ENCODE measurements at places on chromosomes 13 and 19.
A peak's percentile ranks its signal among the peaks of the same experiment; 100 is the strongest.

GRCh38 chr13:66492479-66492878 lies 737.7 kb downstream of the PCDH9 start:
- DNase-seq: peak; percentile 1

DNA sequence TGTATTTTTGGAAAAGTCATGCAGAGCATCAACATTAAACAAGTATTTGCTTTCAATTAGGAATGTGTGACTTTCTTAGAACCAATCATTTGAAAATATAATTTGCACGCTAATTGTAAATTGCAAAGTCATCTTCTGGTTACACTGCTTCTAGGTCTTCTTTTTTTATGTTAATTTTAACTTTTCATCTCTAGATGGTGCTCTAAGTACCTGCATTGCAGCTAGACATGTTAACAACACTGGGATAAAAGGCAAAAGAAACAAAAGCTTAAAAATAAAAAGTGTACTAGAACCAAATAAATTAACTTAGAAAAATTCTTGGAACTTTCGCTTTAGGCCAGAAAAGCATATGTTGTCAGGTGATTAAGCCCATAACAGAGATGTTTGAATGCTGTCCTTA lies 2758.2 kb downstream of the PCDH9 start:
- DNase-seq: no peak

DNA sequence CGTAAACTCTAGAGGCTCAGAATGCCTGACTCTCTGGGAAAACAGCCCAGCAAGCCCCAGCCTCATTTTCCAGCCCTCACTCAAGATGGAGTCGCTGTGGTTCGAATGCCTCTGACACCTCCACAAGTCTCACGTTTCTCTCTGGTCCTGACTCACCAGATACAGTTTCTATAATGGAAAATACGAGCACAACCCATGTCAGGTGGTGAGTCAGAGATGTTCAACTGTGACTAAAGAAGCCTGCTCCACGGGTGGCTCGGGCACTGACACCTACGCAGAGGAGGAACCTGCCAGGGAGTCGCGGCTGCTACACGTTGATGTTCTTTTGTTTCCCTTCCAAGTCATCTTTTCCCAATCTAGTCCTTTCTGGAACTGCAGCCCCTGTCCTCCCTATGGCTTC lies 87.1 kb upstream of the STK24 start:
- no peak for DNase-seq

- DNase-seq: no peak
Observed at GRCh38 chr13:80083081-80083852, 257.7 kb downstream of the SPRY2 start.

DNA sequence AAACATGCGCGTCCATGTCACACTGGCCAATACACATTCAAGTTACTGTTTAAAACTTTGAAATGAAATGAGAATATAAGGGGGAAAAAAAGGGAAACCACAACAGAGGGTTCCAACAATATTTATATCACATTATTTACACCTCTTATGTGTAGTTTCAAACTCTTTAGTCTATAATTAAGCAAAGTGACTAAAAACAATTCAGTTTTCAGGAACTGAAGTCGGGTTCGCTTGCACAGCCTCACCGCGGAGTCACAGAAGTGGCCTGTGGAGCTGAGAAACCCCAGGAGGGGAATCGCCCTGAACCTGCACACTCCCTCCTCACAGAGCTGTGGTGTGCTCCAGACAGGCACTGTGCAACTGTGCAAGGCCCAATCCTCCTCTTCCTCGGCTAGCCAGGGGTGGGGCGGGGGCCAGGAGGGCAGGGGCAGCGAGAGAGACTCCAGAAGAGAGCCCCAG lies 75.9 kb downstream of the STK24 start:
- DNase-seq: no peak

GRCh38 chr13:101846701-101847100 lies 394.2 kb downstream of the ITGBL1 start:
- DNase-seq: no peak

DNA sequence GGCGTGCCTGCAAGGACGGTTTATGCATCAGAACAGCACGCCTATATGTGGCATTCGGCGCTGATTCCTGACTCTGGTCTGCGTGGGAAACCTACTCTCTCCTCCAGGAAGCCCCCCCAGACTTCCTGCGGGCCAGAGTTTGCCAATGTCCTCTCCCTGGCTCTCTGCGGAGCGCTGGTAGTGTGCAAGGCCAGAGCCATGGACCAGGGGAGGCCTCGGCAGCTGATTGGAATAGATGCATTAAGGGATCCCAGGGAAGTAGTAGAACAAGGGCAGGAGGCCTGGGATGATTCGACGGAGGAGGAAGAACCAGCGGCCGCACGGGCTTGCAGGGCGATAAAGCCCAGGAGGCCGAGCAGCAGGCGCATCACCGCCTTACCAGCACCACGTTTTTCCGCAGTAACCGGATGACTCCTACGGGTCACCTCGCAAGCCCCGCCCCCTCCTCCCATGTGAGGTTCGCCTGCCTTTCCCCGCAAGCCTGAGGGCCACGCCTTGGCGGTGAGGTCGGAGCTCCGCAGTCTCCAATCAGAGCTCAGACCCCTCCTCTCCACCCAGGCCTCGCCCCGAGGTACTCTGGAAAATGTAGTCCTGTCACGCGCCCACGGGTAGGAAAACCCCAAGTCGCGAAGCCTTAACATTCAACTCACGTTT lies 5.0 kb downstream of the CLEC11A start:
- DNase-seq: no peak
